SK-N-SH treated with all-trans-retinoic acid at 6 μM for 48 hours (cell line): ENCODE measurements at places on chromosomes 2 and 18.

DNA sequence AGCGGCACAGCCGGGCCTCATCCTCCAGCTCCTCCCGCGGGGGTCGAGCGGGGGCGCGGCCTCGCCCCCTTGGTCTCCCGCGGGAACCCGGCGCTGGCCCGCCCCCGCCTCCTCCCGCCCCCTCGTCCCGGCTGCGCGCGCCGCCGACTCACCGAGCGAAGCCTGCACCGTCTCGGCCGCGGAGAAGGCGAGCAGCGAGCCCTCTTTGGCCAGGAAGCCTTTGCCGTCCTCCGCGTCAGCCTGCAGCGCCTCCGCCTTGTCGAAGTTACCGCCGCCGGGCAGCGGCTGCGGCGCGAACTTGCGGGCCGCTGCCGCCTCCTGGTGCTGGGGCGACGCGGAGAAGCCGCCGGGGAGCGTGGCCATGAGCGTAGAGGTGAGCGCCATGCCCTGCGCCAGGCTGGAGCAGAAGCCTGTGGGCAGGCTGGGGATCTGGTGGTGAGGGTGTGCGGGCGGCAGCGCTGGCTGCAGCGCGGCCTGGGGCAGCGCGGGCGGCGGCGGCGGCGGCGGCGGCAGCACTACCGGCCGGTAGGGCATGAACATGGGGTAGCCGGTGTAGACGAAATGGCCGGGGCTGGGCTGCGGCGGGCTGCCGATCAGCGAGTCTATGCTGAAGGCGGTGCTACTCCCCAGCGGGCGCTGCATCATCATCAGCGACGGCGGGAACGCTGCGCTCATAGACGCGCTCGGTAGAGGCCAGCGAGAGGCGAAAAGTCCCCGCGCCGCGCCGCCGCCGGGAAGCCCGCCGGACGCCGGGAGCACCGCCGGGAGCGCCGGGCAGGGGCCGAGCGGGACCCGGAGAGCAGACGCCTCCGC, 683 bp downstream of the GBX2 start:
- ATAC-seq, result peak; percentile 53

GRCh38 chr2:58033530-58033929, 13.1 kb upstream of the VRK2 start:
- ATAC-seq, result no peak

DNA sequence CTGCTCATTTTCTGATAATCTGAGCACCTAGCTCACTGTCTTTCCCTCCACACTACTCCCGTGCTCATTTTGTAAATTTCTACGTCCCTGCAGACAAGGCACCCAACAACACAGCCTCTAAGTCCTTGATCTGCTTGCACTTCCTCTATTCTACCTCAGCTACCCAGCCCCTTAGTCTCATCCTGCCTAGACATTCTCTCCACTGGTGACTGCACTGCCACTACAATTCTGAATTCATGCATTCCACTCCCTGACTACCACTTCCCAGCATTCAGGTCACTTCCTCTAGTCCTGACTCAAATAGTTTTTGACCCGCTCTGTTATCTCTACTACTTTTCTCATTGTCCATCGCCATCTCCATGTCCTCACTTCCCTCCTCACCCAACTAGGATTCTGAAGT, 155.7 kb downstream of the DYM start:
- no peak for ATAC-seq

DNA sequence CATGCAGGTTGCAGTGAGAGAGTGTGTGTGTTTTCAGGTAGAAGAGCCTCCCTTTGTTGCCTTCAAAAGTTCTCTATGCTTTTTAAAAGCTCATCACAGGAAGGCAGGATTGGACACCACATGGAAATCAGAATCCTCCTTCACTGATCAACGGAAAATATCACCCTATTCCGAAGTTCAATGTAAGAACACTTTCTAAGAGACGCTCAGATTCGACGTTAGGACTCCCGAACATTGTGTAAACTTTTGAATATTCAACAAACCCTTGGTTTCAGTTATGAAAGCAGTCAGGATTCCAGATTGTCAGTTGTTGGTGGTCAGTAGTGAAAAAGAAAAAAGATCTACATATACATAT, 561.4 kb upstream of the ID2 start:
- no peak for ATAC-seq

- no peak for ATAC-seq
Measured at GRCh38 chr2:229104974-229105387, 166.1 kb downstream of the PID1 start.

DNA sequence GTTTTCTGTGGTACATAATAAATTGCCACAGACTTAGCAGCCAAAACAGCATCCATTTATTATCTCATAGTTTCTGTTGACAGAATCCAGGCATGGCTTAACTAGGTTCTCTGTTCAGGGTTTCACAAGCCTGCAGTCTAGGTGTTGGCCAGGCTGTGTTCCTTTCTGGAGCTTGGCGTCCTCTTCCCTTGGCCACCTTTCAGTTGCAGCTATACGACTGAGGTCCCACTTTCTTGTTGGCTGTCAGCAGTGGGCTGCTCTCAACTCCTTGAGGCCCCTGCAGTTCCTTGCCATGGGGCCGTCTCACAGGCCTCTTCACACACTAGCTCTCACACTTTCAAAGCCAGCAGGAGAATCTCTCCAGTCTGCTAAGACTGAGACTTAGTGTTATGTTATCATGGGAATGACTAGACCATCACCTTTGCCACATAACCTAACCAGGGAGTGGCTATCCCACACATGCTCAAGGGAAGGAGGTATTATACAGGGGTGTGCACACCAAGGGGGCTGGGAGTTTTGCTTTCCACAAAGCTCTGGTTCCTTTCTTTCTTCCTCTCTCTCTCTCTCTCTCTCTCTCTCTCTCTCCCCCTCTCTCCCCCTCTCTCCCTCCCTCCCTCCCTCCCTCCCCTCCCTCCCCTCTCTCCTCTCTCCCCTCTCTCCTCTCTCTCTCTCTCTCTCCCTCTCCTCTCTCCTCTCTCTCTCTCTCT, 15.8 kb downstream of the RIOK3 start:
- no peak for ATAC-seq

DNA sequence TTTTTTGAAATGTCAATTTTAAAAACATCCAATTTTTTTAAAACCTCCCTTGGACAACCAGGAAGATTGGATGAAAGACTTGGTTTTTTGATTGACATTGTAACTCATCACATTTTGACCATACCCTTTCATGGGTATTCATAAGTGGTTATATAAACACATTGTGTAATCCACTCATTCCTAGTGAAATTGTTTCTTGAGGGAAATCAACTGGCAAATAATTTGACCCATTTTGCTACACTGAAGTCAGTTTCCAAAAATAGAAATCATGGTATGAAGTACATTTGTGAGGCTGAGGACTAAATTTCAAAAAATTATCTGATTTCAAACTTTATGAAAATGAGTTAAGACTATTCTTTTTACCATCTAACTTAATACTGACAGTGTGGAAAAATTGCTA, 31.5 kb downstream of the FBXO48 start:
- ATAC-seq, result no peak

- ATAC-seq, result peak; percentile 68
Measured at GRCh38 chr2:99643787-99644418, 154.1 kb upstream of the REV1 start.

GRCh38 chr2:238501311-238501710, 74.6 kb downstream of the ASB1 start:
- ATAC-seq, result no peak

- peak; percentile 44; the same call in 2 of the 3 replicates for ATAC-seq
Measured at GRCh38 chr2:51710222-51710621, 678.3 kb upstream of the NRXN1 start.

- no peak for ATAC-seq
Measured at GRCh38 chr2:162156149-162156548, 4.1 kb upstream of the GCG start.
